ENCODE measurements at places on chromosomes 11 and 22.

GRCh38 chr11:85539740-85540139 lies 87.4 kb downstream of the DLG2 start:
- DNase-seq = no peak

- DNase-seq = peak; percentile 76
Measured at GRCh38 chr11:28702871-28703270, 594.7 kb downstream of the METTL15 start.

- DNase-seq = no peak
Measured at GRCh38 chr11:45089251-45089650, 57.2 kb upstream of the PRDM11 start.

- no peak for DNase-seq
Measured at GRCh38 chr11:112303616-112304015, 43.0 kb upstream of the PLET1 start.

GRCh38 chr11:69479591-69480271 lies 1.7 kb upstream of the LINC01488 start:
- DNase-seq = no peak

- DNase-seq = no peak
Measured at GRCh38 chr11:18105086-18105801, 638 bp downstream of the SAAL1 start.

- DNase-seq = no peak
Measured at GRCh38 chr11:108958368-108959104, 293.7 kb downstream of the DDX10 start.

- no peak for DNase-seq
Measured at GRCh38 chr11:115497303-115497702, 6.9 kb downstream of the CADM1 start.

DNA sequence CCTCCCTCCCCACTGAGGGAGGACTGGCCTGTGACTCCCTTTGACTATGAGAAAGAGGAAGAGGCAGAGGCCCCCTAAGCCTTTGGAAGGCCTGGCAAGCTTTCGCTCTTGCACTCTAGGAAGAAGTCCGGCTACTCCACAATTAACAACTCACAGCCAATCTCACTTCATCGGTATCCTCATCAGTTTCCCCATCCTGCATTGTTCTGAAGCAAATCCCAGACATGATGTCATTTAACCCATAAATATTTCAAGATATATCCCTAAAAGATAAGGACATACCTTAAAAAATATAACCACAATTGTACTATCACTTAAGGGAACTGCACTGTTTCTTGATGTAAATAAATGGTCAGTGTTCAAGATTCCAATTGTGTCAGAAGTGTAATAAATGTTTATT lies 63.1 kb downstream of the CWC15 start:
- no peak for DNase-seq

- peak; percentile 58 for DNase-seq
Measured at GRCh38 chr11:40306938-40307548, 1152.4 kb downstream of the LRRC4C start.

Measured in NCI-H460 (cell line).